Activated CD4-positive, CD25-positive, alpha-beta regulatory T cell treated with anti-CD3 and anti-CD28 coated beads, Interleukin-2, amount 50 U/mL, for 16 hours (primary cell): ENCODE measurements at places on chromosomes 11 and 22.
A peak's percentile ranks its signal among the peaks of the same experiment; 100 is the strongest.

- no peak for DNase-seq
Observed at GRCh38 chr11:12994476-12994875, 14.6 kb upstream of the RASSF10 start.

- DNase-seq = peak; percentile 94
Observed at GRCh38 chr11:65888163-65888814, at the start of gene FIBP. FIBP (minus strand) TSS chr11:65888471; CDS start chr11:65888418, 53 bp downstream.

DNA sequence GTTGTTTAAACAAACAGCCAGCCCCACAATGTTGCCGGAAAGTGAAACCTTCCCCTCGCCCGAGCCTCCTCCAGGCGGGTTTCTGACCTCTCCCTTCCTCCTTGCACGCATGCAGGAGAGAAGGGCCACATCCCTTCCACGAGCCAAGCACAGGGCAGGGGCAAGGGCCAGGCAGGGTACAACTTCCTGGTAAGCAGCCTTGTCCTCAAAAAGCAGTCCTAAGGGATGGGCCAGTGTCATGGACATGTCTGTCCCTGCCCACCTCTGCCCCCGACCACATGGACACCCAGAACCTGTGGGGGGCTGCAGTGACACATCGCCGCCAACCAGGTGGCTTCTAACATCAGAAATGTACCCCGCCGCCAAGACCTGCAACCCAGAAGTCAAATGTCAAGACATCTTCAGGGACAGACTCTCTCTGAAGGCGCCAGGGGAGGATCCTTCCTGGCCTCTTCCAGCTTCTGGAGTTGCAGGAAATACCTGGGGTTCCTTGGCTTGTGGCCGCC, 145.3 kb downstream of the CRYBB2 start:
- no peak for DNase-seq

DNA sequence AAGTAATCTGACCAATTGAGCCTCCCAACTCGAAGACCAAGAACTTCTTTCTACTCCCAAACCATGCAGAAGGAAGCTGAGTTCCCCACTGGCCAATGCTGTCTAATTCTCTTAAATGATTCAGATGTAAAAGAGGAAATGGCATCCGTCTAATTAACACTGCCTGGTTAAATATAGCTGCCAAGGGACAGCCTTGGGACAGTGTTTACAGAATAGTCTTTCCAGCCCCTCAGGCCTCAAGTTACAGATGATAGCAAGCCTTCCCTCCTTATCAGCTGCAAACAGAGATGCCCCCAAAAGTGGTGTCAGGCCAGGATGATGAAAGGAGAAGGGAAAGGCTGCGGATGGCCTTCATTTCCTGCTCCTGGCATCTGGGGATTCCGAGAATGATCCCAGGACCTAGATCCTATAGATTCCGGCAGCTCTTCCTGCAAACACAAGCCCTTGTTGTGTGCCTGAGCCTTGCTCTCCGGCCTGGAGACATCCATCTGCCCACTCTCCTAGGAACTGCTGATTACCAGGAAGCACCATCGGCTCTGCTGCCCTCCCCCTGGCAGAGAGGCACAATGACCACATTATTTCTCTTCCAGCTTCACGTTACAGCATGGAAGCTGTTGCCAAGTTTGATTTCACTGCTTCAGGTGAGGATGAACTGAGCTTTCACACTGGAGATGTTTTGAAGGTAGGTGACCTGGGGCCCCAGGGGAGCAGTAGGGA, 13.5 kb upstream of the TMA7B start:
- DNase-seq = no peak

- DNase-seq = no peak
Observed at GRCh38 chr11:129210831-129211181, 18.7 kb upstream of the ARHGAP32 start.

- no peak for DNase-seq
Observed at GRCh38 chr11:79363861-79364378, 76.9 kb downstream of the TENM4 start.

DNA sequence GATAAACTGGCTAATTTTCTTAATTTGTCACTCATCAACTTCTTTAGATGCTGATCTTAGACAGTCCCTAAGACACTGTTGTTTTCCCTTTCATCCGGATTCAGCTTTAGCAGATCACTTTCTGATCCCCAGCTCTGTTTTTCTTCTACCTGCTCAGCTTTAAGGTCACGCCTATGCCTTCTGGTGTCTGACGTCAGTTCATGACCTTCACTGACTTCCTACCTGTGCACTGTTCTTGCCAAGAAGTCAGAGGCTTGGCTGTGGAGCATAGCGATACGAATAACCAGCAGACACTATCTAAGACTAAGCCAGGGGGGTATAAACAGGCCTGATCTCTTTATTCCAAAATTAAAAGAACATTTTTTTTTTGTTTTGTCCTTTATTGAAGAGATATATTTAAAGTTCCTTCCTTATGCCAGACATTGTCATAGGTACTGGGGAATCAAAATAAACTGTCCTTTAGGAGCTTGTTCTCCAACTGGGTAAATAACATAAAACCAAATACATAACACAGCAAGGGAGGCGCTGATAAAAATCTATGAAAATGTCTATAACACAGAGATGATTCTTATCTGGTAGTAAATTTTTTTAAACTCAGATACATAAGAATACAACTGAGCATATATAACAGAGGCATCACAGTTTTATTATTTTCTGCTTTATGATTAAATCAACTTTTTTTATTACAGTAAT, 352.2 kb upstream of the CTSC start:
- no peak for DNase-seq

- DNase-seq = no peak
Observed at GRCh38 chr11:32148895-32149294, 58.0 kb downstream of the RCN1 start.

DNA sequence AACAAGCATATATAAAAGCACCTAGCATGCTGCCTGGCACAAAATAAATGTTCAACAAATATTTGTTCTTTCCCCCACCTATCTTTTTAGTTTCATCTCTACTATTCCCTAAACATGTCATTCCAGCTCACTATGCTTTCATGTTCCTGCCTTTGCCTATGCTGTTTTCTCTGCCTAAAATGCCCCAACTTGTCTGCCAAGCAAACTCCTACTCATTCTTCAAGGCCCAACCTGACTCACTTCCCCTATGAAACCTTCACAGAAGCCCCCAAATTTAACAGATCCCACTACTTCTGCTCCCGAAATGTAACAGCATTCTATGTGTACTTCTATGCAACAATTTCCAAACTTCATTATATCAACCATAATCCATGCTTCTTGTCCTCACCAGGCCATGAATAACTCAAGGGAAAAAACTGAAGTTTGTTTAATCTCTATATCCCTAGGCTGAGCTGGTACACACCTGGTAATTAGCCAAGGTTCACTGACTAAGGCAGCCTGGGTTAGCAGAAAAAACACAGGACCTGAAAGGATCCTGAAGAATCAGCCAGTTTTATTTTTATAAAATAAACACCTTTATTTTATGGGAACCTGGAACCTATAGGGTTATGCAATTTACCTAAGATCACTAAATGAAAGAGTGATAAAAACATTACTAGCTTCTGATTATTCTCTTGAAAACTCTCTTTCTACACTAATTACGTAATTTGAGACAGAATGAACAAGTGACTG, 72.2 kb downstream of the PAK1 start:
- no peak for DNase-seq

DNA sequence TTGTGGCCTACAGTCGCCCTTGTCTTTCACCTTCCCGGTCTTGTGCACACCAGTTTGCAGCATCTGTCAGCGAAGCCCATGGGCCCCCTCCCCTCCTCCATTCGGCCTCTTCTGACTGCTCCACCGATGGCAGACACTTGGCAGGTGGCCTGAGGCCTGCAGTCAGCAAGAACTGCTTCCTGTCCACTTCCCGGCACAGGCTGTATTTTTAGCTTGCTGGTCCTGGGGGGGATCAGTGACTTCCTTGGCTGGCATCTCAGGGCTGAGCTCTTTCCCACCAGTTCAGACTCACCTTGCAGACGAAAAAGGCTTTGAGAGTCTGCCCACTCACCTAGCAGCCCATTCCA, 106.4 kb downstream of the SYN3 start:
- no peak for DNase-seq

- DNase-seq = no peak
Observed at GRCh38 chr11:116513894-116514293, 258.9 kb downstream of the BUD13 start.

DNA sequence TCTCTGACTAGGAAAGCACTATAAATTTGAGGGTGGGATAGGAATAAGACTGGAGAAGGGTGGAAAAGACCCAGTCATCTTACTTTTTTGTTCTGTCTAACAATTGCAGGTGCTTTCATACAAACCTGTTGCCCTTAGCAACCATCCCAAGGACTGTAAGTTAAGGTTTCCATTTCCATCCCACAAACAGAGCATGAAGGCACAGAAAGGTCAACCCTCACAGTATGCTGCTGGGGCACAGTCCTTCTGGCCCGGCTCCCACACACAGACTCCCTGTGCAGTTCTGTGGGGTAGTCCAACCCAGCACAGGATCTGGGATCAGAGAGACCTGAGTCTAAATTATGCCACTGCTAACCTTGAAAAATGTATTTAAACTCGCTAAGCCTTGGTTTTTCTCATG, 38.4 kb upstream of the ETS1 start:
- no peak for DNase-seq

- no peak for DNase-seq
Observed at GRCh38 chr11:7020183-7020917, at the start of the genes NLRP14 and ZNF214. NLRP14 (plus strand) TSS chr11:7020479; CDS start chr11:7038587, 18,108 bp downstream. ZNF214 (minus strand) TSS chr11:7020346; CDS start chr11:7002835, 17,511 bp downstream.

DNA sequence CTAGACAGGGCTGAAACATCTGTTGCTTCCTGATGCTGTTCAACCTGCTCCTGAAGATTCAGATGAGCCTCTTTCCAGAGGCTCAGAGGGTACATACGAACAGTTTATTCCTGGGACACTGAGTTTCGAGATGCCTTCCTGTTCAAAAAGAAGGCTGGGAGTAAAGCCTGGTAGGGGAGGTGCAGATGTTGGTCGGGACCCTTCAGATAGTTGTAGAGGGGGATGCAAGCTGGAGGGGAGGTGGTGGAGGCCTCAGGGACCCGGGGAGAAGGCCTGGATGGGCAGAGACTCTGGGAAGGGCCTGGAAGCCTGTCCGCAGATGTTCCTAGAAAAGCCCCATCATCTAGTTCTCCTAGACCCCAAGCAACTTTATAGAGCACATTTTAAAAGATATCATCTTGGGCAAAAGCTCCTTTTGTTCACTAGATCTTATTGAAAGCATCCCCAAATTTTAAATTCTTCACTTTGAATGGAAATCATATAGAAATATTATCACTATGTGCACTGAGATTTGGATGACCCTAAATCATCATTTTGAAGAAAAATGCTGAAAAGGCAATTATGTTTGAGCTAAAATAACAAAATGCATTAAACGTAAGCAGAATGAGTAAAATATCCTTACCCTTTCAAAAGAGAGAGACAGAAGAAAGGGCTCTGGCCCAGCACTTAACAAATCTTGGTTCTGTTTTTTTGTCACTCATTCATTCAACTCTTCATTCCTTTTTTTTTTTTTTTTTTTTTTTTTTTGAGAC, 41.2 kb downstream of the RTL6 start:
- DNase-seq = no peak

DNA sequence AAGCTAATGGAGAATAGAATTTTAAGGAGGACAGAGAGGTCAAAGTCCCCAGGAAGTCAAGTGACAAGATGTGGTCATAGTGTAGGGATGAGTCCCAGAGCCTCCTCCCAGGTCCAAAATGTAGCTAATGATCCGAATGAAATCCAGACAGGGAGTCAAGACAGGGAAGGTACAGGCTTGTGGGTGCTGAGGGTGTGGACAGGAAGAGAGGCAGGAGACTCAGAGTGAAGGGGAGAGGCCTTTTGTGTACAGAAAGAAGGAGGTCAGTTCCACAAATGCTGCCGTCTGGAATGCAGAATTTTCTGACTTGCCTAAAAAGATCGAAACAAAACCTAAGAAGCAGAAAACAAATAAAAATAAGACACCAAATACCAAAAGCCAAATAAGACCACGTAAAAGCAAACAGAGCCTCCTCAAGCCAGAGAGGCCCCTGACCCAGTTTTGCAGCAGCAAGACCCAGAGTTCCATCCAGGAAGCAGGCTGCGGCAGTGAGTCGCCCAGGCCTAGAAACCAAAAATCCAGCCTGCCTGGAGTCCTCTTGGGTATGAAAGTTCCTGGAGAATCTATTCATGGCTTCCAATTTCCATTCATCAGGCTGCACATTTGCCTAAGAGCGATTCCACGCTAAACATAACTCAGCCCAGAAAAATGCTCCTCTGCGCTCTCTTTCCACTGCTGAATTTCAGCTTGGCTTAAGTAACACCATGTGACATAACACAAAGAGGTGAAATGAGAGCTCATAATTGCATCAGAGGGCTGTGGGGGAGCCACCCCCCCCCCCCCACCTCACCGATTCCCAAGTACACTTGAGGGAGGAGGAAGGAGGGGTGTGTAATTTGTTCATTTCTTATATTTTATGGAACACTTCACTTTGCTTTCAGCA, 71.2 kb downstream of the KIRREL3 start:
- no peak for DNase-seq

DNA sequence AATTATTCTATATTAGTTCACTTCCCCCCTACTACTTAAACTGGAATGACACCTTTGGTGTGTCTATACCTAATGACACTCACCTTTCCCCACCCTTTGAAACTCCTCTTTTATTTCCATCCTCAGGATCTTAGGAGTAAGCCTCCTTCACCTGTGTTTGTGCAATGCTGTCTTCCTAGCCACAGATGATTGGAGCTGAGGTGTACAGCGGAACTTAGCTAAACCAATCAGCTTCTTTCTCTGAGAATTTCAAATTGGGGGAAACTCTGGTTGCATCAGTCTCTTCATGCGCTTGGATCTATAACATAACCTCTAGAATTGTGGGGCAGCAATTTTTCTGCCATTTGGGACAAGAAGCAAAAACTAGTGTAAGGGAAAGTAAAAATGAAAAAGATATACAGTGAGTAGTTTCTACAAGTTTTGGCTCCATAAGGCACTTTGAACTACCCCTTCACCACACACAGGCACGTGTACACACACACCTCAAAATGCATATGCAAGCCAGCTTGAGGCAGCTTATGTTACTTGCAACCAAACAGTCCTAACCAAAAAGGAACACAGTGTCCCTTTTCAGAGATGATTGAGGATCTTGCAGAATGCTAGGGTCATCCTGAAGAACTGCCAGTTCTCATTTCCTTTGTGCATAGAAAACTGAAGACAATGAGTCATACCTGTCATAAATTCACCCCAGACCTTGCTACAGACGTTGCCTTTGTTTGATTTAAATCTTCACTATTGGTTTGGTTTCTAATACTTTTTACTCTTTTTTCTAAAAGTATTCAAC, 36.0 kb upstream of the LDLRAD3 start:
- DNase-seq = no peak

DNA sequence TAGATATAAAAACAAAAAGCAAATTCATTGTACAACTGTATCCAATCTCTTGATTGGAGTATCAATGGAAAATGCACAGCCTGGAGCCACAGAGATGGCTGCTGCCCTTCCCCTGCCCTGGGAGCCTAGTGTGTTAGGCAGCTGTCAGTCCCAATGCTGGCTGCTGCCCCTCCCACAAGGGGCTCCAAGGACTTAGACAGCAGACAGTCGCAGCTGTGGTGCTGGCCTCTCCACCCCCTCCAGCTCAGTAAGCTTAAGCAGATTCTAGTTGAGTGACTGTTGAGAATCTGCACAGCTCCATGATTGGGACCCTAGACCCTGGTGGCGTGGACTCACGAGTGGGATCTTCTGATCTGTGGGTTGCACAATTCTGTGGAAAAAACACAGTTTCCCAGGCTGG, 1511.2 kb downstream of the FAM181B start:
- DNase-seq = no peak

GRCh38 chr11:120599816-120600420, 88.4 kb downstream of the GRIK4 start:
- no peak for DNase-seq
